ENCODE measurements at places on chromosomes 16 and 17. TPM values are rescaled to one million over a fixed set of nuclear protein-coding genes. Genes with fewer than 3 reads are reported as not detected.

GRCh38 chr17:28792877-28793661 lies 49.3 kb downstream of the TRAF4 start:
- DNase-seq: no peak

DNA sequence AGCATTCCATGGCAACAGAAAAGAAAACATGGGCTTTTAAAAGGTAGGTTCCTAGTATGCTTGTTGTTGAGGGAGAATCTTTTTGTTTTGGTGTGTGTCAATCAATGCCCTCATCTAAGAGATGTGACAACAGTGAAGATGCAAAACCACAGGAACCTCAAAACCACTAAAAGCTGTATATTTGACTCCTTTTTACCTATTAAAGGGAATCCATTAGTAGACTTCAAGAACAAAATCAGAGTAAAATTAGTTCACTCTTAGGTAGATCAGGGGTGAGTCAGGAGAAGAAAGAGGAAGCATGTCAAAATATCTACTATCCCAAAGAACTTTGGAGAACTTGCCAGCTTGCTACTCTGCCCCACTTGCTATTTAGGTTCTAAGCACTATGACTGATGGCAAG lies 89.1 kb downstream of the CDK5R1 start:
- DNase-seq: no peak

DNA sequence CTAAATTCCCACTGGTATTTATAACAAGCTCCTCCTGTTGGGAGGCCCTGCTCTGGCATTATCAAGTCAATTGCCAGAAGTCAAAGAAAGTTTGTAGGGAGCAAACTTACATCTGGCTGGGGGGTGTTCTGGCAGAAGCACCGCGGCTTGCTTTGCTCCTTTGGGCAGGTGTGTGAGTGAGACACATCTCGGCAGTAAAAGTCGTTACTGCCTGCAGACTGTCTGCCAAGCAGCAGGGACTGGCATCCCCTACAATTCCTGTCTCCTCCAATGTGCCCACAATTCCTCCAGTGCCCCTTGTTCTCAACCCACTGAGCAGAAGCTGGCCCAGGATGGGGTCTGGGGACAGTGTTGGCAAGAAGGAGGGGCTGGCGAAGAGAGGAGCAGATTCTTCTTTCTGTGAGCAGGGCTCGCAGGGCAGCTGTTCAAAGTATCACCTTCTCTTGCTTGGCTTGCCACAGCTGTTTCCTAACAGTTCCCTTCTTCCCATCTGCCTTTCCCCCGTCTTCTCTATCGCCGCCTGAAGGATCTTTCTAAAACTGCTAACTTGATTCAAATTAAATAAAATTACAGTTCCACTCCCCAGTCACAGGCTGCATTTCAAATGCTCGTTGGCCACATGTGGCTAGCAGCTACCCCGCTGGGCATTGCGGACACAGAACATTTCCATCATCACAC lies 30.2 kb downstream of the SPACA3 start:
- no peak for DNase-seq

DNA sequence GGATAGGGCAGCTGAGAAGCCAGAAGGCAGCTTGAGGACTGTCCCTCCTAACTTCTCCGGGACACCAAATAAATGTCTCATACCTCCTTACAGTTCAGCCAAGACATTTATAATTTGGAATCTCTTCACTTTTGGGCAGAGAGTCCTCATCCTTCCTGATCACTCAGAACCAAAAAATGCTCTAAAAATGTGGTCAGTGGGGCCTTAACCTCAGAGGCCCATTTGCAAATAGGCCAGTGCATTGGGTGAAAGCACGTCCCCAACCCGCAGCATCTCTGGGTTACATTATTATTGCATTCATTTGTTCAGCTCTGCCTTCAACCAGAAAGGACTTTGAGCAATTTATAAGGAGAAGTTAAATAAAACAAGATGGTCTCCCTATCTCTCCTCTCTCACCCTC lies 112.4 kb upstream of the IRX3 start:
- DNase-seq: no peak

- DNase-seq: no peak
These were observed 66.3 kb downstream of the LITAF start for GRCh38 chr16:11520442-11520841.

GRCh38 chr16:3038896-3039295 lies 2.2 kb upstream of the BICDL2 start:
- no peak for DNase-seq

Gene XAF1
- total RNA-seq: 35.3 TPM

- DNase-seq: no peak
These were observed 77.6 kb downstream of the NXN start for GRCh38 chr17:901964-902363.

- DNase-seq: no peak
These were observed 77.6 kb upstream of the HLF start for GRCh38 chr17:55186937-55187770.

- no peak for DNase-seq
These were observed 34.7 kb upstream of the MSI2 start for GRCh38 chr17:57221366-57222350.

Gene NUP88
- 59.8 TPM for total RNA-seq

- DNase-seq: no peak
These were observed 42.5 kb downstream of the TMEM11 start for GRCh38 chr17:21171309-21171922.

GRCh38 chr17:4706121-4706520 lies 2.2 kb upstream of the PELP1 start:
- DNase-seq: no peak

GRCh38 chr17:12341328-12341727 lies 320.7 kb downstream of the MAP2K4 start:
- DNase-seq: no peak

DNA sequence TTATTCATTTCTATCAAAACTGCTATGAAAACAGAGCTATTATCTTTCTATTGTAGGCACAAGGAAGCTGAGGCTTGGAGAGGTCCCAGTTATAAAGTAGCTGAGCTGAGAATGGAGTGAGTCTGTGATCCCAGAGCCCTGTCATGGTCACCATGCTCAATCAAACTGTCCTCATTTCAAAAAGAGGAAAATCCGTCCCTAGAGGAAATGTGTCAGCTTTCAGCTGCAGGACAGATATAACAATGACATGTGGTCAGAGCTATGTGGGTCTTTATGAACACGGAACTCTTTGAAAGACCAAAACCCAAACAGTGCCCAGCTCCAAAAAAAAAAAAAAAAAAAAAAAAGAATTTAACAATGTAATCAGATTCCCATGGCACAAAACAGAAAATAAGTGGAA lies 266.1 kb downstream of the XYLT1 start:
- no peak for DNase-seq

Gene EVPLL
- total RNA-seq: not detected

Gene SCN4A
- total RNA-seq: 0.17 TPM

DNA sequence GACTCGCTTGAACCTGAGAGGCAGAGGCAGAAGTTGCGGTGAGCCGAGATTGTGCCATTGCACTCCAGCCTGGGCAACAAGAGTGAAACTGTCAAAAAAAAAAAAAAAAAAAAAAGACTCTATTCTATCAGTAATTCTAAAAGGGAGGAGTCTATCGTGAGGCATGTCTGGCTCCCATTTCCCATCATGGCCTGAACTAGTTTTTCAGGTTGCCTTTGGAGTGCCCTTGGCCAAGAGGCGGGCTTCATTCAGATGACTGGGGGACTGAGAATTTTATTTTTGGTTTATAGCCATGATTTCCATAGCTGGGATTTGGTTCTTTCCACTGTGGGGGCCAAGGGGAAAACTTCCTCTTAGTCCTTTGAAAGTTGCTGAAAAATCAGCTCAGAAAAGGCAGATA lies 3.5 kb upstream of the SNX29 start:
- no peak for DNase-seq

Gene KREMEN2
- total RNA-seq: 0.13 TPM

Gene SMPD3
- total RNA-seq: 0.66 TPM

DNA sequence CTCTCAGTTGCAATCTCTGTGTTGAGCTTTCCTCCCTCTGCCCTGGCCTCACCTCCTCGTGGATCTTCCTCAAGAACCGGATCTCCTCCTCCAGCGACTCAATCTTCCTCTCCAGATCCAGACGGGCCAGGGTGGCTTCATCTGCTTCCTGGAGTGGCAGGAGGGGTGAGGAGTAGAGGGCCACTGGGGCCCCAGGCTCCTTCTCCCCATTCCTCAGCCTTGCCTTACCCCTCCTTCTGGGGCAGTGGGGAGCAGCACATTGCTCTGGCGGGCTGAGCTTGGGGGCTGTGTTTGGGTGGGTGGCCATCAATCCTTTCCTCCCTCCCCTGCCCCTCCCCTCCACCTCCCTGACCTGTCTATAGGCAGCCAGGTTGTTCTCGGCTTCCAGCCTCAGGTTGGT lies 1.6 kb downstream of the GFAP start:
- DNase-seq: no peak

Gene EEF2KMT
- 14.6 TPM for total RNA-seq

Gene RFFL
- 33.7 TPM for total RNA-seq

DNA sequence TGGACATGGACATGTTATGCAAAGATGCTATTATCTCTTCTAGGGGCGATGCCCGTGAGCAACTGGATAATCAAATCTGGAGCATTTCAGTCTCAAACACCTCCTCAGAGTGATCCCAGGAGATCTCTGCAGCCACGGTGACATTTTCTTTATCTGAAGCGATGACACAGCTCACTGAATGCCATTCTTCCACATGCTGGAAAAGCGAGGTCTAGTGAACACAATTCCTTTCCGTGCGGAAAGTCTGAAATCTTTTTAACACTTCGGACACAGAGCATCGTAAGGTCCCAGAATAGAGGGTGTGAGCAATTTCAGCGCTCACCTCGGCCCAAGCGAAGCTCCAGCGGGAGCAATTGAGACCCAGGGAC lies 531 bp upstream of the HASPIN start:
- DNase-seq: no peak

DNA sequence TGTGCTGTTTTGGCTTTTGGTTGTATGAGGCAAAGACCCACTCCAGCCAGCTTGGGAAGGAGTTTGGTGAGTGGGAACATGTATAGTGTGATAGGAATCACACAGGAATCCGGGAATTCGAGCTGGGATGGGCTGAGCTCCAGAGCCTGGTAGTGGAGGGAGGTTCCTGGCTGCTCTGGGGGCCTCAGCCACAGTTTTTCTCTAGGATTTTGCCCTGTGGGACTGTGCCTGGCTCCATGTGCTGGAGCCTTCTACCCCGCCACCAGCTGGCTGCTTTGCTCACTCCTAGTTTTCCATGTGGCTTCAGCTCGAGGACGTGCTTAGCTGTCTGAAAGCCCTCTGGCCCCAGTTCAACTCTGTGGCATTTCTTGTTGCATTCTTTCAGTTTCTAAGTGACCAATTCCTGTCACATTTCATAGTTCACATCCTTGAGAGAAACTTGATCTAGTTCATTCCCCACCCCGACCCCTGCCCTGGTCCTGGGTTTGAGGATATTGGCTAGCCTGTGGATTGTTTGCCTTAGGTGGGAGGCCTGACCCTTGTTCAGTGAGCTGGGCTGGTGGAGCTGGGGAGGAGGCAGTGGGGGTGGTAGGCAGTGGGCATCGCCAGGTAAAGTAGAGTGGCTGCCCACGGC lies 5.0 kb downstream of the SEC14L1 start:
- DNase-seq: no peak

DNA sequence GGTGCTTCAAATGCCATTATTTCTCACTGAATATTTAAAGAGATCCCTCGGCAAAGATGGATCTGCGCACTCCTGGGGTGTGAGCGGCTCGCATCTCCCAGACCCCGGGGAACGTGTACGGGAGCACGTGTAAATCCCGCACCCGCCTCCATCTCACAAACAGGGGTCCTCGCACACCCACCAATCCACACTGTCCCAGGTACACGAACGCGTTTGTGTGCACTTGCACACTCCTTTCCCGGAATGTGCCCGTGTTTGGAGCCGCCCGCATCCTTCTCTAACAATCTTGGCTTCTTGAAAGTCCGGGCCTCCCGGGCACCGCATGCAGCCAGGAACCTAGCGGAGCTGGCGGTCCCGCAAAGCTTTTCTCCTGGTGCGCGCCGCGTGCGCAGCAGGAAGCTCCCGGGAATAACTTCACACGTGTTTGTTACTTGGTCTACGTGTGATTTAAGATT lies 2.5 kb upstream of the SALL1 start:
- DNase-seq: no peak

- no peak for DNase-seq
These were observed at the start of gene EVI2B for GRCh38 chr17:31313982-31314781. Gene EVI2B (minus strand): TSS chr17:31314054. CDS start chr17:31305609, 8,445 bp downstream.

GRCh38 chr16:7615565-7615964 lies 282.9 kb downstream of the RBFOX1 start:
- no peak for DNase-seq

DNA sequence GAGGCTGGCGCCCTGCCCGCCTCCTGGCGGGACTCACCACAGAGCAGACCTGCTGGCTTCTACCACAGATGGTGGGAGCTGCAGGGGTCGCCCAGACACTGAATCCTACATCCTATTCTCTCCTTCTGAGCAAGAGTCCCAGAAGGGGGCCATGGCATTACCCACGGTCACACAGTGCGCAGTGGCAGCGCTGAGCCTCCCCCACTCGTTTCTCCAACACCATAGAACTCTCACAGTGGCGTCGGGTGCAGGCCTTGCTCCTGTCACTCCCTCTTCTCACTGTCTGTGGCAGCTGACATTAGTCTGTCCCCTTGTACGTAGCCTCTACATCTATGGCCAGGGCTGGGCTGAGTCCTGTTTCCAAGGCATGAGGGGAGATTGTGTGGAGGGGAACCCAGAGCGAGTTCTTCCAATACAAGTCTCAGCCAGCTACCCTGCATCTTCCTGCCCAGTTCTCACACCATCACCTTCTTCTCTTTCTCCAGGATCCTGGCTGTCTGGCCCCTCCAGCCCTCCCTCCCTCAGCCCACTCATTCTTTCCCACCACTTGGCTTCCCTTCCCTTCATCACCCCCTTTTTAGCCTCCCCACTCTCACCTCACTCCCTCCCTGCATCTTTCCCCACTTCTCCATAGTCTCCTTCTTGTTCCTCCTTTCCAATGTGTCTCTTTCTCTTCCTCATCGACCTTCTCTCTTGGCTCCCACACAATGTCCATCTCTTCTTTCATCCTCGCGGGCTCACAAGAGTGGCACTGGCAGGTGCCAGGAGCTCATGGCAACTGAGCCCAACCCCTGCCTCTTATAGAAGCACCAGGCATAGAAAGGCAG lies 5.9 kb downstream of the UBTF start:
- no peak for DNase-seq

Gene KRT40
- total RNA-seq: not detected

Gene C16orf74
- 0.83 TPM for total RNA-seq

Gene KRTAP17-1
- total RNA-seq: not detected

Gene GRAP
- 3.3 TPM for total RNA-seq

GRCh38 chr17:43560461-43561427 lies 14.6 kb upstream of the ETV4 start:
- DNase-seq: no peak

Gene CA7
- total RNA-seq: not detected
